ENCODE measurements at places on chromosomes 16 and 17. TPM values are rescaled to one million over a fixed set of nuclear protein-coding genes. Genes with fewer than 3 reads are reported as not detected.
A peak's percentile ranks its signal among the peaks of the same experiment; 100 is the strongest.

DNA sequence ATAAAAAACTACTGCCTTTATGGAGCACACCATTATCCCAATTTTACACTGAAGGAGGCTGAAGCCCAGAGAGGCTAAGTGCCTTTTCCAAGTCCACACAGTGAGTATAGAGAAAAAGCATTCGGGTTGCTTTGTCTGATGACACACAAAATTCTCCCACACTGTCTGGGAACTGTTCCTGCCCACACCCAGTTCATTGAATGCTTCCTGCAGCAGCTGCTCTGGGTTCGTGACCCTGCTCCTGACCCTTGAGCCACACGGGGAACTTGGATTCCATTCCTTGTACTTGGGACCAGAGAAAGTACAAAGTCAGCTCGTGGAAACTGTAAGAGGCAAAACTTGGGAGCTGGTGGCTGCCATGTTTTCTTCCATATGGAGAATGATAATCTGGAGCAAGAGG, 57.9 kb downstream of the AKAP1 start:
- DNase-seq: no peak

GRCh38 chr16:85334718-85335583, 222.7 kb upstream of the CIBAR2 start:
- DNase-seq: no peak

GRCh38 chr16:12095275-12096156, 119.0 kb downstream of the SNX29 start:
- peak; percentile 38 for DNase-seq

GRCh38 chr16:13067648-13068047, 166.2 kb downstream of the SHISA9 start:
- no peak for DNase-seq

The NAA60 gene
- total RNA-seq: 35.4 TPM

The PNPO gene
- 60.7 TPM for total RNA-seq

- DNase-seq: no peak
Observed at GRCh38 chr17:41413982-41414381, 10.4 kb downstream of the KRT37 start.
